Stimulated activated CD4-positive, alpha-beta T cell treated with anti-CD3 and anti-CD28 coated beads, Interleukin-2, amount 100 ng/mL, for 48 hours (primary cell): ENCODE measurements at places on chromosomes 7 and 10.

- DNase-seq: no peak
Observed at GRCh38 chr7:155848691-155849669, 36.7 kb upstream of the SHH start.

- no peak for DNase-seq
Observed at GRCh38 chr10:132588301-132589013, 50.9 kb downstream of the INPP5A start.

DNA sequence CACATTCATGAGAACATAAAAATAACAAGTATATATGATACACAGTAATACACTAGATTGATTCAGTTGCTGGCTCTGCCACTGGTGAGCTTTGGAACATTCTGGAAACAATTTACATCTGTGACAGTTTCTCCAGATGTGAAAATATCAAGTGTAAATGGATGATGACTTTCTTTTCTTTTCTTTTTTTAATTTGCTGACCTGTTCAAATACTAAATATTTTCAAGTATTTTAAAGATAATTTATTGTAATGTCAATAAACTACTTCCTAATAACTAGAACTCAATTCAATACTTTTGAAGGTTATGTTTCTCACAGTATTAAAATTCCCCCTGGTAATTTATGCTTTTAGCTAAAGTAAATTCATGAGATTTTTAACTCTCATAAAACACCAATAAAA lies 180.3 kb downstream of the CRPPA start:
- no peak for DNase-seq

DNA sequence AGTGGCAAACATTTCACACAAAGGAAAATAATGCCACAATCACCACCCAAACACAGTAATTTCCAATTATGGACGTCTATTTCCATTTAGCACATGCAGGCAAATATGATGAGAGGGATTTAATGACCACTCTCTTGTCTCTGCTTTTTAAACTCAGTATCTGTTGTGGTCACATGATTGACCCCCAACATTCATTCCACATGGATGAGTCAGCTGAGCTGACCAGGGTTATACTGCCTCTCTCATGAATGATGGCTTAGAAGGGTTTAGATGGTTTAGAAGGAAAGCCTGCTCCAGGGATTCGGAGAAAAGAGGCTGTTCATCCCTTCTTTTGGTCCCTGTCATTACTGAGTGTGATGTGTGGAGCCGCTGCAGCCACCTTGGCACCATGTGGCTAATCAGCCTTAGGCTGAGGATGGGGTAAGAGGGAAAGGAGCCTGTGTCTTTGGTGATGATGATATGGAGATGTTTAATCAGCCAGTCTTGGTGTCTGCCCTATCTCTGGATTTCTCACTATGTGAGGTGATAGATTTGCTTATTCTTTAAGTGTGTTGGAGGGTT lies 38.2 kb upstream of the JAKMIP3 start:
- DNase-seq: no peak

- no peak for DNase-seq
Observed at GRCh38 chr7:73730485-73730884, 8.1 kb downstream of the ABHD11 start.

DNA sequence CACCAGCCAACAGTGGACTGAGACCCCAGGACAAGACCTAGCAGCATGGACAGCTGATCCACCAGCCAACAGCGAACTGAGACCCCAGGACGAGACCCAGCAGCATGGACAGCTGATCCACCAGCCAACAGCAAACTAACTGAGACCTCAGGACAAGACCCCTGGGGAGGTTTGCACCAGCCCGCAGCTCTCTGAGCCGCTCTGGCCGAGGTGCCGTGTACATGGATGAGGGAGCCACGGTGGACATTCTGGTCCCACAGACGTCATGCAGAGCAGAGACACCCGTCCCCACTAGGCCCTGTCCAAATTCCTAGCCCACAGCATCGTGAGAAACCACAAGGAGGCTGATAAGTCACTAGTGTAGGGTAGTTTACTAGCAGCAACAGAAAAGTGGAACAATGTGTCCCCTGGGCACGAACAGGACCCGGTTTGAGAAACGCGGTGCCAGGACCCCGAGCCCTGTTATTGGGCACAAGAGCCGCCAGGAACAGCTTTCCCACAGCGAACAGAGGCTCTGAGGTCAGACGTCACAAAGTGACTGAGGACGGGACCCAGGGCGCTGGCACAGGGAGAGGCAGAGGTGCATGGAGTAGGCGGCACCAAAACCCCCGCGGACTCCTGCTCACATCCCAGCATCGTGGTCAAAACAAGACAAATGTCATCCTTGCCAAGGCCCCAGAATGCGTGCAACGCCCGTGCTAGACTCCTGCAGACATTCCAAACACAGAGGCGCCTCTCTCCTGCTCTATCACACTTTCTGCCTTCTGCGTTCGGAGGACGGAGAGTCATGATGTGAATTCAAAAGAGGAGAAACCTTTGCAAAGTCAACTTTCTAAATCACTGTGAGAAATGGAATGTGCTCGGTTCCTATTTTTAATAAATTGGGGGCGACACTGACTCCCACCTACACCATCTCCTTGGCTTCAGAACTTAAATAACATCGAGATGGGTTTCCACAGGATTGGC lies 8.1 kb downstream of the STK32C start:
- DNase-seq: no peak

GRCh38 chr10:60480865-60481563 lies 91.3 kb upstream of the ANK3 start:
- DNase-seq: no peak

- no peak for DNase-seq
Observed at GRCh38 chr7:129958643-129959470, 6.1 kb upstream of the UBE2H start.

DNA sequence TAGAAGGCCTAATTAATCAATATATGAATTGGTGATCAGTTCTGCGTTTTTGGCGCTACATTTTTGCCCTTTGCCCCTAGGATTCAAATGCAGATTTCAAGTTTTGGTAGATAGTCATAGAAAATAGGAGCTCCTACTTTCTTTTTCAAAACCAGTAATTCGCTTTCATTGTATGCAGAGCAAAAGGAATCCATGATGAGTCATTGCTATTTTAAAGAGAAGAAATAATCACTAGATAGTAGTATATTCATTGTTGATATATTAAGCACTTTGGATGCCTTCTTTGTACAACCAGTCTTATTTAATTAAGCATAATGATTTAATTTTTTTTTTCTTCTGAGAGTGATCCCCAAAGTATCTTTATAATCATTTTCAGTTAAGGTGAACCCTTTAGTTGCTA lies 50.3 kb downstream of the CSTF2T start:
- DNase-seq: no peak

DNA sequence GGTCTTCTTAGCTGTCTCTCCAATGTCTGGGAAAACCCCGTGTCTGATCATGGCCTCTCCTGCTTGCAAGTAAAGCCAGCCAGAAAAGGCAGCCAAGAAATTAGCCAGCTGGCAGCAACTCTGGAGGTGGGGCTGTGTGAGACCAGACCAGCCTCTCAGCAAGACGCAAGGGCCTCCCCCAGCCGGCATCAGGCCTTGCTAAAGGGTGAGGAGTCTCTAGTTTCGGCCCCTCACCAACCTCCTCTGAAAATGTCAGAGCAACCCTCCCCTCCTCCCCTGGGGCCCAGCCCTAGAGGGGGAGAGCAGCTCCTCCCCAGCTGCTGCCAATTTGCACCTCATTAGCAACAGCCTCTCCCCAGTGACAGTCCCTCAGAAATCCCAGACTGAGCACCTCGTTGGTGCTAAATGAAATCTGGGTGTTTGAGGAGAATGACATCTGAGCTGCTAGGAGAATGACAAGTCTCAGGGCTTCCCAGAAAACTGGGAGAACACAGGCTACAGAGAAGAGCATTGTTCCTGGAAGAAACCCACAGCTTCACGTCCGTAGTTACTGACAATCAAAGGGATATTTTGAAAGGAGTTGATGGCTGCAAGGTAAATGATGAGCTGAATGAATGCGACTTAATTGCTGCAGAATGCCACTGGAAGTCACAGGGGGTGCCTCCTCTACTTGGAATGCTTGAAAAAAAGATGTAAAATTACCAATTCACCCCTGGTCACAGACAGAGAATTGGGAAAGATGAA lies 25.9 kb downstream of the DGKI start:
- no peak for DNase-seq

DNA sequence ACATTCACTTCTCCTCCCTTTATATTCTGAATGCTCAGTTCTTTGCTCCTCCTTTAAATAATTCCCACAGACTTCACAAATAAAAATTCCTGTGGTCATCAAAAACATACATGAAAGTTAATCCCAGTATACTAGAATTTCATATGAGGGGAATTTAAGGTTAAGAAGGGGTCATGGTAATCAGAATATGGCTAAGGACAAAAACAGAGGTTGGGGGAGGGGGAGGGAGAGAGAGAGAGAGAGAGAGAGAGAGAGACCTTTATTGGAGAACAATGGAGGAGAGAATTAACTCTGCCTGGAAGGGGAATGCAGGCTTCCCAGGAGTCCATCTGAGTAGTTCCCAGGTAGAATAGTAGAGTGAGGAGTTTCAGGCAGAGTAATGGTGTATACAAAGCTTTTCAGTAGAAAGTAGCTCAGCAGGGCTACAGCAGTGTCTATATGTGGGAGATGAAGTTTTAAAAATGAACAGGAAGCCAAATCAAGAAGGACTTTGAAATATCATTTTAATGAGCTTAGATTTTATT lies 5.2 kb upstream of the CUBN start:
- DNase-seq: no peak

- DNase-seq: no peak
Observed at GRCh38 chr10:30062090-30062489, 2.7 kb upstream of the JCAD start.

DNA sequence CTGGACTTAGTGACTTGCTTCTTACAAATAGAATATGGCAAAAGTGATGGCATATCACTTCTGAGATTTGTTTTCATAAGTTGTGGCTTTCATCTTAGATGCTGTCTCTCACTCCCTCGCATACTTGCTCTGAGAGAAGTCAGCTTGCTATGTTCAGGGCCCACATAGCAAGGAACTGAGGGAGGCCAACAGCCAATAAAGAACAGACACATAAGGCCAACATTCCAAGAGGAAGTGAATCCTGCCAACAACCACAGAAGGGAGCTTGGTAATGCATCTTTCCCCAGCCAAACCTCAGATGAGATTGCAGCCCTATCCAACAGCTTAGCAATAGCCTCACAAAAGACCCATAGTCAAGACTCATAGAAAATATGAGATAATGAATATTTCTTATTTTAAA lies 39.2 kb upstream of the DMTF1 start:
- no peak for DNase-seq

DNA sequence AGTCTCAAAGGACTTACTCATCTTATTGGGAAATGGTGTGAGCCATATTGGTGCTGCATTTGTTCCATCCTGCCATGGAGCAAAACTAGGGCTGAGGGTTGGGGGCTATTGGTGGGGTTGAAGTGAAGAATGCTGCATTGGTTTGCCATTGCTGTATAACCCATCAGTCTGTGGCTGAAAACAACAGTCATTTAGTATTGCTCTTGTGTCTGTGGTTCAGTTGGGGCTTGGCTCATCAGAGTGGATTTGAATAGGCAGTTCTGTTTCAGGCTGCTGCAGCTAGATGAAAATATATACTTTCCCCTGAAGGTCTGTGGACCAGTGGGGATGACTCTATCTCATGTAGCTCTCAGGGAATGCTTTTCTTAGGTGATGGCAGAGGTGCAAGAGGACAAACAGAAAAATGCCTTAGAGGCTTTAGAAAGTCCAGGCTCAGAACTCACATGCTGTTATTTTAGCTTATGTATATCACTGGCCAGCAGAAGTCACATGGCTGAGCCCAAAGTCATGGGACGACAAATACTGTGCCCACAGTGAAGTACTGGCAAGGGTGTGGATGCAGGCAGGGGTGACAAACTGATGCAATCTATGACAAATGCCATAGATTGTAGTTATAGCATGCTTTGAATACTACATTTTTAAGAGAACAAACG lies 15.2 kb upstream of the EXOC6 start:
- DNase-seq: no peak

GRCh38 chr7:87216701-87217508 lies 2.6 kb downstream of the TMEM243 start:
- DNase-seq: no peak

- DNase-seq: no peak
Observed at GRCh38 chr7:28037220-28038010, 143.2 kb downstream of the JAZF1 start.

GRCh38 chr10:90352288-90352687 lies 505.6 kb downstream of the HTR7 start:
- DNase-seq: no peak

GRCh38 chr10:74018241-74018640 lies 20.3 kb downstream of the VCL start:
- DNase-seq: no peak

- DNase-seq: no peak
Observed at GRCh38 chr10:109127363-109127762, 795.9 kb downstream of the XPNPEP1 start.
